ENCODE measurements at places on chromosomes 16 and 17. TPM values are rescaled to one million over a fixed set of nuclear protein-coding genes. Genes with fewer than 3 reads are reported as not detected.
A peak's percentile ranks its signal among the peaks of the same experiment; 100 is the strongest.

The CHST6 gene
- total RNA-seq = 6.0 TPM

- no peak for DNase-seq
These were observed 30.6 kb upstream of the IRX3 start for GRCh38 chr16:54317101-54317611.

GRCh38 chr17:44770166-44770925 is 11.6 kb downstream of the ADAM11 start:
- no peak for DNase-seq

DNA sequence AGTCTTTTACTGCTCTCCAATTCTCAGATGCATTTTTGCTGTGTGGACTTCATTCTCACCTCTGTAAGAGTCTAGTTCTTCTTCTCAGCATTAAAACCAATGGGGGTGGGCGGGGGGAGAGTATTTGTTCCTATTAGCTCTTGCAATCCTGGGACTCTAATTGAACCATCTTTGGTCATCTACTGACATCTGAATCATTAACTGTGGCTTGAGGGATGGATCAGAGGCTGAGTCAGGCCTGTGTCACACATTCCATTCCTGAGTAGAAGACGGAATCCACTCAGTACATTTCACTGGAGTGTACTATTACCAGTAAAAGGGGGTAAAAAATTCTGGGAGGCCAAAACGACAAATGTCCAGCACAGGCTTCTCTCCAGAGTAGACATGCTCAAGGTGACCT is 12.8 kb upstream of the ZNF23 start:
- no peak for DNase-seq

DNA sequence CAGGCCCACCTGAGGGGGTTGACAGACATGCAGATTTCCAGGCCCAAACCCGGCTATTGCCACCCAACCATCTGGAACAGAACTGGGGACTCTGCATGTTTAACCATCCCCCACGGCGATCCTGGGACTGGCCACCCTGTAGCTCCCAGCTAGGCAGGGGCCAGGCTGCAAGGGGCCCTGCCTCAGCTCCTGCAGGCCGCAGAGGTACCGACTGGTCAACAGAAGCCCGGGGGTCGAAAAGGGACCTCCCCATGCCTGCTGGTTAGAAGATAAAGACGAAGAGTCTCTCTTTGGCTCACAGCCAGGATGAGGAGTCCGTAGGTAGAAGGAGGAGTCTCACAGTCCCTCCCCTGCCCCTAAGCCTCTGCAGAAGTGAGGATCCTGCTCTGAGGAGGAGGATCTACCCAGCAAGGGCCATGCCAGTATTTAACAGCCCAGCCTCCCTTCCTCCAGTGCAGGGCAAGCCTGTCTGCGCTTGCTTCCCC is 223.4 kb upstream of the TNRC6C start:
- peak; percentile 70 for DNase-seq

The CES5A gene
- total RNA-seq = not detected

DNA sequence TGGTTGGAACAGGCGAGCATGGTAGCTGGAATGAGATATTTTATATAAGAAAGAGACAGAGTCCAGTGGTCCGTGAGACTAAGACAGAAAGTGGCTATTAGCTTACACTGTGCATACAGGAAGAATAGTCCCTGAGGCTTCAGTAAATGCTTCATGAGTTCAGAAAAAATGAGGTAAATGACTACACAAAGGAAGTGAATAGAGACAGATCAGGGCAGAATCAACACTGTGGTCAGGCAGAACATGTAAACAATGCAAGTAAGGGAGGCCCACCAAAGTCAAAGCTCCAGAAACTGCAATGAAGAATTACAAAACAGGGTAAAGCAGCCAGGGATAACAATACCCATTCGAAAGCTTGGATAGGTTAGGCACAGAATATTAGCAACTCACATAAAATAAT is 4.8 kb downstream of the ABCA10 start:
- no peak for DNase-seq

The ZNF624 gene
- 9.1 TPM for total RNA-seq

The ELP5 gene
- 43.1 TPM for total RNA-seq

GRCh38 chr17:47879028-47879585 is 16.9 kb upstream of the SP2 start:
- no peak for DNase-seq

DNA sequence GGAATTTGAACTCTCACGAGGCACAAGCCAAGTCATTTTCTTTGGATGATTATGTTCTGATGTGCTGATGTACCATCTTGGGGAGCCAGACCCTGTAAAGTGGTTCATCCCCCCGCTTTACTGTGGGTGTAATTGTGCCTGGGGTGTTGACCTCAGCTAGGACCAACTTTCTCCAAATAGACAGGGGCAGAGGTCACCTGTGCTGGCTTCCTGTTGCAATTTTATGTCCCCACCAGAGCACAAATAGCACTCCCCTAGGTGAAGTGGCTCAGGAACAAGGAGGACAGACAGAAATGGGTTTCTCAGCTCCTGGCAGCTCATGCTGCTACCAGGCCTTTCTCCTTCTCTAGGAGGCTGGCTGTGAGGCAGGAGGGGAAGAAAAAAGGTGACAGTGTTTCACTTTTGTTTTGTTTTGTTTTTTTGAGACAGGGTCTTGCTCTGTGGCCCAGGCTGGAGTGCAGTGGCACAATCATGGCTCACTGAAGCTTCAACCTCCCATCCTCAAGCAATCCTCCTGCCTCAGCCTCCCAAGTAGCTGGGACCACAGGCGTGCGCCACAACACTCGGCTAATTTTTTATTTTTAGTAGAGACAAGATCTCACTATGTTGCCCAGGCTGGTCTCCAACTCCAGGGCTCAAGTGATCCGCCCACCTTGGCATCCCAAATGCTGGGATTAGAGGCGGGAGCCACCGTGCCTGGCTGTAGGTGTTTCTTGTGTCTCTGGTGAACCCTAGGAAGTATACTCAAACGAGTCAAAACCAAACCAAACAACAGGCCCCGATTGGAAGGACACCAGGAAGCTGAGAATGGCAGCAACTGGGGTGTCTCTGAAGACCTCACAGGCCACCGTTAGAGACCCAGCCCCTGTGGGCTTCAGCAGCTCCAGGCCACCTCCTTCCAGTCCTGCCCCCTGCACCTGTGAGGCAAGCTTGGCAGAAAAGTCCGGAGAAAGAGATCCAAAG is 32.5 kb upstream of the WFIKKN2 start:
- no peak for DNase-seq

GRCh38 chr17:74342224-74342623 is 16.2 kb downstream of the KIF19 start:
- DNase-seq = no peak

- DNase-seq = no peak
These were observed 33.0 kb downstream of the TEKT5 start for GRCh38 chr16:10661737-10662136.

The OGFOD1 gene
- total RNA-seq = 45.9 TPM

All from type B pancreatic cell (in vitro differentiated cells).